Panc1 (cell line): ENCODE measurements at places on chromosomes 2 and 18. TPM values are rescaled to one million over a fixed set of nuclear protein-coding genes. Genes with fewer than 3 reads are reported as not detected.
A peak's percentile ranks its signal among the peaks of the same experiment; 100 is the strongest.

- no peak for DNase-seq
These were observed 97.1 kb upstream of the EPB41L3 start for GRCh38 chr18:5640939-5641338.

GRCh38 chr2:20197192-20197591 lies 27.7 kb downstream of the SDC1 start:
- no peak for DNase-seq

GRCh38 chr18:63063171-63063570 lies 256.4 kb downstream of the BCL2 start:
- no peak for DNase-seq

ANXA4 gene
- total RNA-seq = 183 TPM

DNA sequence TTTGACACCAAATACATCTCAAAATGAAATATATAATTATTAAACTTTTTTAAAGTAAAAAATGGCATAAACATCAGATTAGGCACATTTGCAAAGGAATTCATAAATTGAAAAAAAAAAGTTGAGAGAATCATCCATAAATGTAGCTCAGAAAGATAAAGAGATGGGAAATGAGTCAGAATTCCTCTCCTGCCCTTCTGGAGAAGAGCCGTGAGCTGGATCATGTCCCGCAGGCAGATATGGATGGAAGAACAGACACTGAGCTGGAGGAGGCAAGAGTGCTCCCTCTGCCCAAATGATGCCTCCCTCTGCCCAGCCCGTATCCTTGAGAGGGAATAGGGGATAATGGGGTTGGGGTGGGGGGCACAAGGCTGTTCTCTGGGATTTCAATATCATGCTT lies 190.9 kb downstream of the TFCP2L1 start:
- no peak for DNase-seq

GRCh38 chr2:68464651-68465050 lies 2.4 kb downstream of the FBXO48 start:
- DNase-seq = no peak

RPRM gene
- total RNA-seq = not detected

DNA sequence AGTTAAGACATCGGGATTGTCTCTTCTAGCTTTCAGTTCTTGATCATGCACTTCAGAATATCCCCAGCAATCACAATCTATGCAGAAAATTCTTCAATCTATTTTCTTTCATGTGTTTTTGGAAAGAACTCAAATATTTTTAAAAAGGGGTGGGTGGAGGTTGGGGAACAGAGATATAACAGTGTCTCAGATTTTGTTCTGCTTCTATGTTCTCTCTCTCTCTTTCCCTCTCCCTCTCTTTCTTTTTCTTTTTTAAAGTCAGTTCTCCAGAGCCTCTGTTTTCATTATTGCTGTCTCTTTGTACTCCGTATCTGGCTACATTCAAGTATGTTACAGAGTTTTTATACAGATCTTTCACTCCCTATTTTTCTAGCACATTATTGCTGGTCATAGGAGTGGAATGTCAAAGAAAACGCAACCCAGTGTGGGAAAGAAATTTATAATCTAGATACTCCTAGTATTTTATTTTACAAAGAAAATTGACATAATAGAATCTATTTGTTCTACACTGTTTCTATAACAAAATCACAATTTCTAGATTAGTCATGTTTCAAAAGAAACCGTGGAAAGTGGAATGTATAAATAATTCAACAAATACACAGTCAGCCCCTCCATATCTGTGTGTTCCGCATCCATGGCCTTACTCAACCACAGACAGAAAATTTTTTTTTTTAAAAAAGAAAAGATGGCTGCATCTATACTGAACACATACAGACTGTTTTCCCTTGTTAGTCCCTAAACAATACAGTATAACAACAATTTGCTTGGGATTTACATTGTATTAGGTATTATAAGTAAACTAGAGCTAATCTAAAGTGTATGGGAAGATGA lies 11.2 kb upstream of the NEMP2 start:
- DNase-seq = no peak

GCG gene
- total RNA-seq = 0.31 TPM

DNA sequence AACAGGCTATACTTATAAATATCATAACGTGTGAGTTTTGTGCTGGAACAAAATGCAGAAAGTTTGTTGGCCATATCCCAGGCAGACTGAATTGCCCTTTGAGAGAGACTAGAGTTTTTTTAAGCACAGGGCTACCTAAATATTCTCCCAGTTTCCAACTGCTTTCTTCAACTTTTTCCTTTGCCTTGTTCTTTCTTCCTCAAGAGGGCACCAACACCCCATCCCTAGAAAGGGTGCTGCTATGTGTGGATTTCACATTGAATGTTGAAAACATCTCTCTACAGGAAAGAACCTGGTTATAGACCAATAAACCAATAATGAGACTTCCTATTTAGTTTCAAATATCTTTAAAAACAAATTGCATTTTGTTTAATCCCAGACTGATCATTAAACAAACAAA lies 87.9 kb downstream of the ICOS start:
- DNase-seq = peak; percentile 18

METAP1D gene
- total RNA-seq = 8.6 TPM

SCN9A gene
- total RNA-seq = 0.10 TPM

- no peak for DNase-seq
These were observed 55.9 kb upstream of the NT5C1B start for GRCh38 chr2:18645315-18645714.

DNA sequence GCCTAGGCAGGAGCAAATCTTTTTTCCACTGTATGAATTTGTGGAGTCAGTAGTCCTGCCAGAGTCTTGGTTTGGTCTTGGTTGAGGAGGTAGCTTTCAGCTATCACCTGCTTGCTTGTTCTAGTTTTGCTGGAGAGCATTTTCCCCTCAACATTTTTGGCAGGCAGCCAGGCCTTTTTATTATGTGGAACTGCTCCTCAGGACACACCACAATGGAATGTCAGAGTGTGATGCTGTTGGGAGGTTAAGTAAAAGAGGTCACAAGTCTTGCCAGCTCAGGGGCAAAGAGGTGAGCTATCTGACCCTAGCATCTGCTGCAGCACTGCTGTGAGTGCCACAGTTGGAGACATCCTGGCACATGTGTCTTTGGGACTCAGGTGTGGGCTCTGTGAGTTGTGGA lies 258.0 kb downstream of the CNTNAP5 start:
- no peak for DNase-seq

CBLN2 gene
- 5.7 TPM for total RNA-seq

POTEJ gene
- total RNA-seq = not detected

ALPI gene
- not detected for total RNA-seq

TNFAIP6 gene
- total RNA-seq = not detected

- DNase-seq = no peak
These were observed 68.3 kb upstream of the MRPS9 start for GRCh38 chr2:104969564-104969963.

GRCh38 chr2:230956827-230957755 lies 32.0 kb upstream of the GPR55 start:
- no peak for DNase-seq

- no peak for DNase-seq
These were observed 361.6 kb upstream of the TFPI start for GRCh38 chr2:187915810-187916209.

DNA sequence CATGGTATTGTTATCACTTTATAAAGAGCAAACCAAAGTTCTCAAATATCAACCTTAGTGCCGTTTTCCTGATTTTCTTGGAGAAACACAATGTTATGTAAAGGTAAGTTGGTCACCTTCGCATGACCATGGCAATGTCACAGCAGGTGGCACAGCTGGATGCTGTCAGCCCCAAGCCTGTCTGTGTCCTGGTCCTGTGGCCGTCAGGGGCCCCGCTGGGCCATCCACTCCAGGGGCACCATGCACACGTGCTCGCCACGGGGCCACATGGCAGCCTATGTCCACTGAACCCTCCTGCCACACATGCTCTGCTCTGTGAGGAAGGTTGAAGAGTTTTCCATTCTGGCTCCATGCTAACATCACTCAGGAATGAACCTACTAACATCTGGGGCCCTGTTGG lies 85.9 kb downstream of the EIPR1 start:
- DNase-seq = no peak

SLC9A4 gene
- total RNA-seq = not detected

DNA sequence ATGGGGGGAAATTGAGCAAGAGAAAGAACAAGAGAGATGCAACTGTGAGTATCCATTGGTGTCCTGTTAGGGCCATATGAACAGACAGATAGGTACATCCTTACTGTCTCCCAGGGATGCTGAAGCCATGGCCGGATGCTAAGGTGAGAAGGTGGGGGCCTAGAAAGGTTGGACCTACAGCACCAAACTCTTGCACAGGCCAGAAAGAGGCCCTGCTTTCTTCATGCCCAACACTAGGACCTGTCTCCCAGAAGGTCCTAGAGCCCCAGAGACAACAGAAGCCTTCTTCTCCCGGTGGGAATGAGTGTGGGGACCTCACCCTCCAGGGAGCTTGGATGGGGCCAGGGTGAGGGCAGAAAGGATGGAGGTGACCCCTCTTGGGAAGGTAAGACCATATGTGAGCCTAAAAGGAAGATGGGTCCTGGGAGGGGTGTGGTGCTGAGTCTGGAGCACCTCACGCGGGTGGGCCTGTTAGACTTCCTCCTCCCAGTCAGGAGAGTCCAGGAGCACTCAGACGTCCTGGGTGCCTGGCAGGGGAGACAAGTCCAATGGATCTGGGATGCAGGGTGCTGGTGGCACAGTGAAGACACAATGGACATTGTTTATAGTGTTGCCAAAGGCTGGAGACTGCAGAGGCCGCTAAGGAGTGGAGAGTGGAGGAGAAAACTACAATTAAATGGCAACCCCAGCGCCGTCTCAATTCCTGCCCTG lies 265.3 kb downstream of the CYP26B1 start:
- DNase-seq = no peak

CRYGC gene
- not detected for total RNA-seq

DNA sequence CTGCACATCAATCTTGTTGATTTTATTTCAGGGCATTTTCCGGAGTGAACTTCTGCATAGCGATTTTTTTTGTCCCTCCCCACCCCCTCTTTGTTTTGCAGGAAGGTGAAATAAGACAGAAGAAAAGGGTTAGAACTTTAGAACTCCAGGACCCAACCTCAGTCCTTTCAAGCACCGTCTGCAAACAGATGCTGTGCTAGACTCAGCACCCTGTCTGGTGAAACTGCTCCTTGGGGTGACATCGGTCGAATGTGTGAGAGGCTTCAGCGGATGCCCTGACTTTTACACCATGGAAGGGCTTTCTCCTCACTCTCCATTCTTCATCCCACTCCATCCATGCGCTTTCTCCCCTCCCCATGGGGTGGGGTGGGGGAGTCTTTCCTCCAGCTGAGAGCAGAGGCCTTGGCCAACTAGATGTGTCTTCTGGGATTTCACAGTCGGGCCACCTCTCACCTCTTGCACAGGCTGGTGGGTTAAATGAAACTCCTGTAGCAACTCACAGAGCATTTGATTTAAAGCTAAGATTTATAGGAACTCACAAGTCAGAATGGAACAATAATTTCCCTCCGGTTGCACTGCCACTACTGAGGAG lies 43.3 kb upstream of the EDAR start:
- no peak for DNase-seq

- no peak for DNase-seq
These were observed 24.5 kb downstream of the ELAC1 start for GRCh38 chr18:50992351-50992762.

LAMA1 gene
- 0.03 TPM for total RNA-seq

GRCh38 chr2:197890168-197890567 lies 85.8 kb downstream of the PLCL1 start:
- DNase-seq = no peak

GRCh38 chr2:132253496-132254305 lies 91.9 kb upstream of the ANKRD30BL start:
- DNase-seq = no peak

UGT1A4 gene
- total RNA-seq = not detected

GRCh38 chr2:229408356-229408755 lies 137.3 kb upstream of the PID1 start:
- DNase-seq = peak; percentile 88

- DNase-seq = no peak
These were observed 12.4 kb upstream of the TLK1 start for GRCh38 chr2:171173087-171173486.

- no peak for DNase-seq
These were observed 18.9 kb downstream of the ATP8B1 start for GRCh38 chr18:57784034-57784800.

DNA sequence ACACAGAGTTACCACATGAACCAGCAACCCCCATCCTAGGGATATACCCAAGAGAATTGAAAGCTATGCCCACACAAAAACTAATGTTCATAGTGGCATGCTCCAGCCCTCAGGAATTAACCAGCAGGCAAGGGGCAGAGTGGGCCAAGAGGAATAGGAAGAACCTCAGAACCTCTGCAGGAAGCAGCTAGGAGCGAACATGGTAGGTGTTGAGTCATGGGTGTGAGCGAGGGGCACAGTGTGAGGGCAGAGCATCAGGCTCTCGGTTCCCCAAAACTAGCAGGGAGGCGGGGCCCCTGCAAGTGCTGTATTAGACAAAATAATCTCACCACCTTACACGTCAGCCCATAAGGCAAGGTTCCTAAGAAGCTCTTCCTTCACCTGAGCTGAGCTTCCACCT lies 5.6 kb upstream of the RUFY4 start:
- DNase-seq = no peak
